ENCODE measurements at places on chromosomes 5 and 9. TPM values are rescaled to one million over a fixed set of nuclear protein-coding genes. Genes with fewer than 3 reads are reported as not detected.

DNA sequence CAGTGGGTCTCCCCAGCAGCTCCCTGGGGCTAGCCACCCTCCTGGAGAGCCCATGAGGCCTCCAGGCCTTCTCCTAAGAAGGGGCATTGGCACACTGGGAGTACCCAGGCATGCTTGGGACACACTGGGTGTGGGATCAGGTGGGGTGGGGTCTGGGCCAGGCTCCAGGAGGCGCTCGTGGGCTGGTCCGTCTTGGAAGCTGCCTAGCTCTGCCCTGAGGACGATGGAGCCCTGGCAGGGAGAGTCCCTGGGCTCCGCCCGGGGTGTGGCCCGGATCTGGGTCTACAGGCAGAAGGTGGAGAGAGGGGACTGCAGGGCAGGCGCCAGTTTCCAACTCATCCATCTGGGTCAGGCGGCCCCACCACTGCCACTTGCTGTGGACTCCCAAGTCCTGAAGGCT, 2.4 kb downstream of the PRRX2 start:
- no peaks in the 10 kb centered on the region for H3K27me3 ChIP-seq
- no peak overlapping the region for H3K27ac ChIP-seq
- DNase-seq: no peak
- no peaks in the 10 kb centered on the region for H3K36me3 ChIP-seq
- H3K4me1 ChIP-seq: no peaks in the 10 kb centered on the region

GRCh38 chr5:65563777-65564176, 681 bp downstream of the PPWD1 start:
- peak overlapping the region; percentile 88 for H3K4me3 ChIP-seq
- H3K27me3 ChIP-seq: no peaks in the 10 kb centered on the region
- no peaks in the 10 kb centered on the region for H3K36me3 ChIP-seq
- no peak for DNase-seq
- H3K27ac ChIP-seq: peak overlapping the region; percentile 84

DNA sequence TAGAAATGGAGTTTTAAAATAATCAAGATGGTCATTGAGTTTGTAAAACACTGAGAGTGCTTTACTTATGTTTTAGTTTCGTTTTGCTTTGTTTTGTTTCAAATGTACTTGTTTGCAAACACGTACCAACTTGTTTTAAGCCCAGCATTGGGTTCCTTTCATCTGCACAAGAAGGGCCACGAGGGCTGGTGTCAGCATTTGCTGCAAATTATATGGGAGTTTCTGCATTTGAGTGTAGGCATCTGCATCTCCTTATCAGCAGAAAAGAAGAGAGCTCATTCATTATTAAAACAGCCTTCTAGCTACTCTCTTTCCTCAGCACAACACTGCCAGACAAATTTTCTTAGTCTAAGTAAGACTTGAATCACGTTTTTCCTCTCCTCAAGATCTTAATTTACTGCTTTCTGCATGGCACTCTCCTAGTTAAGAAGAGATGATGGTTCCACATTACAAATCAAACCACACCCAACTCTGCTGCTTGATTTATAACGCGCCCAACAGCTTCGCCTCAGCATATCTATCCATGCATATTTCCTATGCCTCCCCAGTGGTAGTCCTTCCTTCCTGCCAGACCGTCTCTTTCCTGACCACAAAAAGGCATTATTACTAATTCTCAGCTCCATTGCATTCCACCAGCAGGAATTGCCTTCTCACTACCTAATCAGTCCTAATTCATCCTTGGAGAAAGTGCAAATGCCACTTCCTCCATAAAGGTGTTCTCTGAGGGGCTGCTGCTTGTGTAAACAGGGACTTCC, 95.2 kb upstream of the CAST start:
- no peaks in the 10 kb centered on the region for H3K4me1 ChIP-seq
- no peaks in the 10 kb centered on the region for H3K36me3 ChIP-seq
- no peaks in the 10 kb centered on the region for H3K27me3 ChIP-seq
- no peak overlapping the region for H3K4me3 ChIP-seq
- no peak overlapping the region for H3K27ac ChIP-seq

GRCh38 chr5:149256451-149256850, 15.2 kb upstream of the AFAP1L1 start:
- H3K36me3 ChIP-seq: no peaks in the 10 kb centered on the region
- no peaks in the 10 kb centered on the region for H3K4me1 ChIP-seq
- no peak for DNase-seq

DNA sequence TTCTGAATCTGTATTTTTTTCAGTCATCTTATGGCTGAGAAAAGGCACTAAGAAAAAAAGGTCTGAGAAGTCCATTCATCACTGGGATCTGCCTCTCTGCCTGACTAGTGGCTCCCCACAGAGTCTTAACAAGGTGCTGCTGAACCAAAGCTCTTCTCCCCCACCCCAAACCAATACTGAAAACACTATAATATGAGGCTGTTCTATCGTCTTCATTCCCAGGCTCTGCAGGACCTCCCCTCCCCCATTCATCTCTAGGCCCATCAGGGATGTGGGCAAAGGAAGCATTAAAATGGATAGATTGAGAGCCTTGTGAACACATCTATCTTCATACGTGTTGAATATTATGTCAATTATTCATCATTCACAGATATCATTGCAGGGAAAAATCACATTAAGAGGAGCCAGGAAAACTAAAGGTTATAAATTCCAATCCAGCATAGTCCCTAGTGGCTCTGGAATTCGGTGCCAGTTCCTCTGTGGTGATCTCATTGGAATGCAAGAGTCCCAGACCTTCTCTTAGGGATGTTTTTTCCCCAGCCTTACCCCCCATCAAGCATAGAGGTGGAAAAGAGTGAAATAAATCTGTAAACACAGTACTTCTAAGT, 44.3 kb upstream of the GPR151 start:
- no peaks in the 10 kb centered on the region for H3K27me3 ChIP-seq
- no peak overlapping the region for H3K4me3 ChIP-seq
- no peak for DNase-seq
- H3K36me3 ChIP-seq: no peaks in the 10 kb centered on the region

Gene PROB1
- total RNA-seq: 8.3 TPM

DNA sequence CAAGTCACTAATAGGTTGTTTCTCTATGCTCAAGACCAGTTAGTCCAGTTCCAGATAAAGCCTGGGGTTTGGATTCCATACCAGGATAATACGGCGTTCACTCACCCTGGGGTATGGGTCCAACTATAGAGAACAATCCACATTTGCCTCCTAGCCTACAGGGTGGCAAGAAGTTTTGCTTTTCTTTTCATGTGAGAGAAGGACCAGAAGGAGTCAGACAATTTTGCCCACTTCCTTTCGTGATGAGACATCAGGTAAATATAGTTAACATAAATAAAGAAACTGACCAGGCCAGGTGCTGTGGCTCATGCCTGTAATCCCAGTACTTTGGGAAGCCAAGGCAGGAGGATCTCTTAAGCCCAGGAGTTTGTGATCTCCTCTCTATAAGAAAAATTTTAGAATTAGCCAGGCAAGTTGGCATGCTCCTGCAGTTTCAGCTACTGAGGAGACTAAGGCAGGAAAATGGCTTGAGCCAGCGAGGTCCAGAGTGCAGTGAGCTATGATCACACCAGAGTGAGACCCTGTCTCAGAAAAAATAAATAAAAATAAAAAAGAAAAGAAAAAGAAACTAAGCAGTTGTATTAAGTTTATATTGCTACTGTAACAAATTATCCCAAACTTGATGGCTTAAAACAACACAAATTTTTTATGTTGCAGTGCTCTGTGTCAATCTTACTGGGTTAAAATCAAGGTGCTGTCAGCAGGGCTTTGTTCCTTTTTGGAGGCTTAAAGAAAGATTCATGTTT, 7.5 kb upstream of the REEP5 start:
- no peak overlapping the region for H3K27ac ChIP-seq
- no peak for DNase-seq
- H3K4me3 ChIP-seq: no peak overlapping the region

Gene LRRTM2
- 1.4 TPM for total RNA-seq
